HL-60 (cell line): ENCODE measurements at places on chromosomes 6 and 20.

GRCh38 chr6:5905431-5906339, 101.0 kb downstream of the NRN1 start:
- DNase-seq: no peak

GRCh38 chr6:32222333-32223230, 1.3 kb downstream of the NOTCH4 start:
- DNase-seq: no peak

DNA sequence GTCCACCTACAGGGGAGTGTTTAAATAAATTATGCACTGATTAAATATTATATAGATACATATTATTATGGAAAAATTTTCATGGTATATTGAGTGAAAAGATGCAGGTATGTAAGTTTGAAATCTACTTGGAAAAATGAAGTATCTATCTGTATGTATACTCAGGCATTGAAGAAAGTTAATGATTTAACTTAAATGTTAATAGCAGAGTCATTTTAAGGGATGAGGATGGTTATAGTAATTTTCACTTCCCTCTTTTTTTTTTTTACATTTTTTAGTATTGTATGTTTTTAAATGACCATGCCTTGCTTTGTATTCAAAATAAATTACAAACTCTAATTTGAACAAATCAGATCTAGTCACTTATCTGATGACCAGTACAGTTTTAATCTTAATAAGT, 43.2 kb upstream of the NOTCH4 start:
- DNase-seq: no peak

DNA sequence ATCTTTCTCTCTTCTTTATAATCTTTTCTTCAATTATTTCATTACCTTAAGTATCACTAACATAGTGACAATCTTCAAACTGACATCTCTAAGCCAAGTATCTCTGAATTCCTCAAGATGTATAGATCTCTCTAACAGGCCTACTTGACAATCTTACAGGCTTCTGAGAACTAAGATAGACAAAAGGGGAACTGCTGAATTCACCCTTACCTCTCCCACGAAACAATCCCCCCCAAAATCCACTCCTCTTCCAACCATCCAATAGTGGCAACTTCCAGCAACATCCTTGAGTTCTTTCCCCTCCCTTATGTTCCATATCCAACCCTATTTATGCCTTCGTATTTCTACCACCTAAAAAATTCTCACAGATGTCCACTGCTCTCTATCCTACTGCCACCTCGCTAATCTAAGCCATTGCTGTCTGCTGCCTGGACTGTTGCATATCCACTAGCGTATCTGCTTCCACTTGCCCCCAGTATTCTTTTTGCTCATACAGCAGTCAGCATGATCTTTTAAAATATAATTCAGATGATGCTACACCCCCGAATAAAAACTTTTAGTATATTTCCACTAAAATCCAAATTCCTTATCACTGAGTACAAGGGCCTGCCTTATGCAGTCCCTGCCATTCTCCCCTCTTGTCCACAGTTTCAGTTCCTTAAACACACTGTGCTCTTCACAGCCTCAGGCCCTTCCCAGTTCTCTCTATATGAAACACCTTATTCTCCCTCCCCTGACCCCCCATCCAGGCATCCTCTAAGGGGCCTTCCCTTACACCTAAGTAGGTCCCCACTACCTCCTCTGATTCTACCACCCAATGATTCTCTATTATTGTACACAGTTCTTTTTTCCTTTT, 8.0 kb downstream of the REPS1 start:
- no peak for DNase-seq

DNA sequence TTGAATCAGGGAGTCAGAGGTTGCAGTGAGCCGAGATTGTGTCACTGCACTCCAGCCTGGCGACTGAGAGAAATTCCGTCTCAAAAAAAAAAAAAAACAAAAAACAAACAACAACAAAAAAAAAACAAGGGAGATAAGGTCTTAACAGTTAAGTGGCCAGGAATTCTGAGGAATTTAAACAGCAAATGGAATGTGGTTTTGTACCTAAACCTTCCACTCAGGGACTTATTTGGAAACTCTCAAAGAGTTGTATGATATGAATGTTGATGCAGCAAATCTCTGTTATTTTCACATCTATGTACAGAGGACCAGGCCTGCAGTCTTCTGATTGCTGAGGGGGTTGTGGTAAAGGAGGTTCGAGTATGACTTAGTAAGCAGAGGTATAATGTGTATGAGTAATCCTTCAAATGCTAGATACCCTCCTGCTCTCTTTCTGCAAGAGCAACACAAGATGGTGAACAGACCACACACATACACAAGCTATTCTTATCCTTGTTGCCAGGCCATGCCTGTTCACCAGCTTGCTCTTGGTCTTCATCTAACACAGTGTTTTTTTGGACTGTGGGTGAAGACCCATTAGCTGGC, 174.9 kb upstream of the SCGN start:
- DNase-seq: no peak
